A549 treated with AZD2906 at 1 μM for 4 hours (cell line): ENCODE measurements at places on chromosomes 7 and 10. TPM values are rescaled to one million over a fixed set of nuclear protein-coding genes. Genes with fewer than 3 reads are reported as not detected.

CLIP2 gene
- 11.8 to 14.9 TPM (median 13.7 TPM) in 5 replicates for total RNA-seq

OGDHL gene
- total RNA-seq, result 0.46 to 0.59 TPM (median 0.47 TPM) in 5 replicates

TMEM270 gene
- total RNA-seq, result 0.09 to 0.17 TPM (median 0.15 TPM) in 5 replicates

LBX1 gene
- total RNA-seq, result not detected in 5 replicates

CD36 gene
- 0.07 to 0.20 TPM (median 0.09 TPM) in 4 of 5 replicates, not detected in the other for total RNA-seq

PRTFDC1 gene
- 15.3 to 19.8 TPM (median 16.4 TPM) in 5 replicates for total RNA-seq

HOXA4 gene
- 1.6 to 1.9 TPM (median 1.8 TPM) in 5 replicates for total RNA-seq

ADCY1 gene
- 2.1 to 2.5 TPM (median 2.4 TPM) in 5 replicates for total RNA-seq

ZC3HAV1L gene
- 4.0 to 8.5 TPM (median 6.5 TPM) in 5 replicates for total RNA-seq

NEUROG3 gene
- total RNA-seq, result not detected in 5 replicates

ELFN1 gene
- 0.25 to 0.46 TPM (median 0.37 TPM) in 5 replicates for total RNA-seq

ZNF735 gene
- total RNA-seq, result not detected in 5 replicates

MSMB gene
- not detected in 5 replicates for total RNA-seq

HOGA1 gene
- 2.7 to 3.4 TPM (median 2.9 TPM) in 5 replicates for total RNA-seq

CLEC2L gene
- 0.08 to 0.20 TPM (median 0.15 TPM) in 5 replicates for total RNA-seq

NT5C3A gene
- 32.1 to 40.3 TPM (median 33.2 TPM) in 5 replicates for total RNA-seq

EEPD1 gene
- 56.7 to 64.3 TPM (median 59.0 TPM) in 5 replicates for total RNA-seq

MICALL2 gene
- 10.8 to 23.7 TPM (median 21.8 TPM) in 5 replicates for total RNA-seq

CFAP46 gene
- 1.0 to 1.6 TPM (median 1.4 TPM) in 5 replicates for total RNA-seq

GDF2 gene
- total RNA-seq, result not detected in 5 replicates

AKR1C8 gene
- 0.08 to 0.25 TPM in 2 of 5 replicates, not detected in the others for total RNA-seq

CCDC7 gene
- total RNA-seq, result 0.52 to 0.82 TPM (median 0.72 TPM) in 5 replicates

ACBD7 gene
- total RNA-seq, result 1.0 to 1.4 TPM (median 1.2 TPM) in 5 replicates

HMX3 gene
- 0.06 to 0.10 TPM (median 0.09 TPM) in 4 of 5 replicates, not detected in the other for total RNA-seq

PLEKHS1 gene
- 0.02 to 0.06 TPM (median 0.03 TPM) in 4 of 5 replicates, not detected in the other for total RNA-seq

TRPV5 gene
- total RNA-seq, result not detected in 5 replicates

C7orf57 gene
- 0.29 to 0.35 TPM (median 0.33 TPM) in 5 replicates for total RNA-seq

EMX2 gene
- total RNA-seq, result 0.03 TPM in 1 of 5 replicates, not detected in the others

RBP3 gene
- not detected in 5 replicates for total RNA-seq

CARD11 gene
- 1.5 to 2.3 TPM (median 2.0 TPM) in 5 replicates for total RNA-seq

VWA2 gene
- total RNA-seq, result 0.03 to 0.06 TPM (median 0.03 TPM) in 4 of 5 replicates, not detected in the other

FZD1 gene
- total RNA-seq, result 2.2 to 2.5 TPM (median 2.3 TPM) in 5 replicates

TMEM196 gene
- not detected in 5 replicates for total RNA-seq

CYP2C8 gene
- not detected in 5 replicates for total RNA-seq

CACNB2 gene
- 0.06 TPM in 1 of 5 replicates, not detected in the others for total RNA-seq

GARS1 gene
- total RNA-seq, result 126 to 171 TPM (median 136 TPM) in 5 replicates

ADRA2A gene
- 0.12 to 0.20 TPM (median 0.18 TPM) in 5 replicates for total RNA-seq
